ENCODE measurements at places on chromosomes 7 and 10.

DNA sequence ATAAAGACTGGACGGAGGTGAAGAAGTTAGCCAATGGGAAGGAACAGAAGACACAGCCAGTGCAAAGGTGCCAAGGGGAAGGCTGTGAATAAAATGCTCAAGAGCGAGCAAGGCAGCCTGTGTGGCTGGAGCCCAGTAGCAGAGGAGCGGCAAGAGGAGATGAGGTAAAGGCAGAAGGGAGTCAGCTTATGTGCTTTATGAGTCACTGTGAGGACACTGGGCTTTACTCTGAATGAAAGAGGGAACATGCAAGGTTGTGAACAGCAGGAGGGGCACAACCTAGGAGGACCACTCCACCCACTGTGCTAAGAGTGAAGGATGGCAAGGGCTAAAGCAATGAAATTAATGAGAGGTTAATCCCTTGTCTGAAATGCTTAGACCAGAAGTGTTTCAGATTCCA lies 129.0 kb upstream of the ODAD2 start:
- DNase-seq = no peak

- DNase-seq = no peak
Measured at GRCh38 chr7:98753989-98754479, 115.8 kb downstream of the TMEM130 start.

DNA sequence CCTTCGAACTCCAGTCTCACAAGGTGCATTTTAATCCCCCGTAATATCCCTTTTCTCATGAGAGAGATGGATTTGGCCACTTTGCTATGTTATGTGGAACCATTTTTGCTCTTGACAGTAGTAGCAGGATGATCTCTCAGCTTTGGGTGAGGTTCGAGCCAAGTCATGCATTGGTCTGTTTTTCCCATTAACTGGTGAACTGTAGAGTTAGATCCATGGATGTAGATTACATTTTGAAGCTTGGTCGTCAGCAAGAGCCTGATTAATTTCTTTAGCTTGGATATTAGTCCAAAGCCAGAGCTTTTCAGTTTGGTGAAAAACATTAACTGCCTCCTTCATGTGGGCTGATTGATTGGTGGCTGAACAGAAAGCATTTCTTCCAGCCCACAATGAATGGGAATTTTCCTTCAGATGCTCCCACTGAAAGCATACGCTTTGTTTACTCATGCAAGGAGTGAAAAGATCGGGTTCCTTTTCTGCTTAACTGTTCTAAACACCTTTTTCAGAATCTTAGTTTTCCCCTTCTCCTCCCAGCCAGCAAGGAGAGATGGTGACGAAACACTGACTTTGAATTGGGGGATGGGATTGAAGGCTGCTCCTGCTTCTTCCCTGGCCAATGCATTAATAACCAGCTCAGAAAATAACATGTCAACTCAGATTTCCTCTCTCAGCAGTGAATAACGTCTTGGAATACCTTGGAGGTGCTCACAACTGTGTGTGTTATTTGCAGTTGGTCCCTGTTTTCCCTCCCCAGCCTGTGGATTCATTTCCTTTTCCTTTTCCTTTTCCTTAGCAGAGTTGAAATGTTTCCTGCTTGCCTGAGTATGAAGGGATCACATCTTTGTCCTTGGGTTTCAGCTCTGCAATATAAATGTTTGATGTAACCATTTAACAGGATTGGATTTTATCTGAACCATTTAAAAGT lies 351.8 kb upstream of the FZD8 start:
- DNase-seq = no peak

GRCh38 chr7:70415179-70415972 lies 716.6 kb upstream of the GALNT17 start:
- DNase-seq = no peak

DNA sequence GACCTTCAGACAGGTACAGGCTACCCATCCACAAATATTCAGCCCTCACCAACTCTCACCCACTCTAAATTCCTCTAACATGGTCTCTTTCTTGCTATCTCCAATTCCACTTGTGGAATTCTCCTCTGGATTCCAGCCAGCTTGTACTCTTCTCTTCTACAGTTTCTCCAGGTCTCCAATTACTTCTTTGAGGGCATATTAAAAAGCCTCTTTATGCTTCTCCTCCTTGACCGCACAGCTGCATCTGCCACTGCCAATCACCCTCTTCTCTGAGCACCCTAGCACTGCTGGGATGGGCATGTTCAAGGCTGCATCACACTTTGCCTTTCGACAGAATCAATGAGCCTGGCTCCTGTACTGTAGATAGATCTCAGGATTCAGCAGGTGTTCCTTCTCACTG lies 101.5 kb upstream of the ANKRD1 start:
- no peak for DNase-seq

- DNase-seq = no peak
Measured at GRCh38 chr10:131464789-131465188, 153.3 kb upstream of the TCERG1L start.

GRCh38 chr10:94205396-94205831 lies 157.3 kb downstream of the NOC3L start:
- DNase-seq = no peak

GRCh38 chr10:28981007-28981406 lies 303.7 kb downstream of the BAMBI start:
- DNase-seq = no peak

DNA sequence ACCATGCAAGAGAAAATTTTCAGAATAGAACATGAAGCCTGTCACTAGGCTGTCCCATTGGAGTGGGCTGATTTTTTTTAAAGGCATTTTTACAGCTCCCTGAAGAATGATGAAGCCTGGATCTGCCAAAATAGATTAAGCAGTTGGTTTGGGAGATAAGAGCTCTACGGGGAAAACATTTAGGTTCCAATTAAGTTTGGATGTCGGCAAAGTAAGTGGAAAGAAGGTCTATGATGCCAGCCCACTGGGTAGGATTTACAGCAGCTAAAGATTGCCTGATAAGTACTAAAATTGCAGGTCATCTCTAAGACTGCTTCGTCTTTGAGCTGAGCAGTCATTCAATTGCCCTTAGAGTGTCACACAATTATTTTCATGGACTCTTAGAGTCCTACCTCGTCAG lies 939.2 kb upstream of the CELF2 start:
- DNase-seq = no peak

GRCh38 chr10:33484787-33485186 lies 150.3 kb upstream of the NRP1 start:
- DNase-seq = no peak

DNA sequence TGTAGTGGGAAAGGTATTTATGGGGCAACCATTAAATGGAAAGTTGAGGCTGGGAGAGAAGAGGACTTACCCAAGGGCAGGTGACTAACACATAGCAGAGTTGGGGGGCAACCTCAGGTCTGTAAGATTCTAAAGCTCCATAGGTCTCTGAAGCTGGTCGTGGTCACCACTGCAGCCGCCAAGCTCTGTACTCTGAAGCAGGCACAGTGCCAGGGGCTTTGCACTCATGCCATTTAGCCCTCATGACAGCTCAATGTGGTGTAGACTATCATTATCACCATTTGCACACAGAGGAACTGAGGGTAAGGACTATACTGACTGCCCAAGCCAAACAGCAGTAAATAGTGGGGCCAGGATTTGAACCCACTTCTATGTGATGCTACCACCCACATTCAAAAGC lies 32.5 kb upstream of the TMEM273 start:
- no peak for DNase-seq

DNA sequence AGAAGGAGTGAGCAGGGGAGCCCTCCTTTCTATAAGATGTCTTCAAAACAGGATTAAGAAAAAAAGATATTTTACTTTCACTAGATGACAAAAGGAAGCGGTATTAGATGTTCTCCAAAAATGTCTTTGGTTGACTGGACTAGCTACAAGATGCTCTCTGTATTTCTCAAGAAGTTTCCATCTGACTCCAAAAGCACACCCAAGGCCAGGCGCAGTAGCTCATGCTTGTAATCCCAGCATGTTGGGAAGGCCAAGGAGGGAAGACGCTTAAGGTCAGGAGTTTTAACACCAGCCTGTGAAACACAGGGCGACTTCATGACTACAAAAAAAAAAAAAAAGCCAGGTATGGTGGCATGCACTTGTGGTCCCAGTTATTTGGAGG lies 84.5 kb downstream of the PIP4K2A start:
- DNase-seq = no peak

- no peak for DNase-seq
Measured at GRCh38 chr7:311796-312195, 21.8 kb downstream of the FOXL3 start.

DNA sequence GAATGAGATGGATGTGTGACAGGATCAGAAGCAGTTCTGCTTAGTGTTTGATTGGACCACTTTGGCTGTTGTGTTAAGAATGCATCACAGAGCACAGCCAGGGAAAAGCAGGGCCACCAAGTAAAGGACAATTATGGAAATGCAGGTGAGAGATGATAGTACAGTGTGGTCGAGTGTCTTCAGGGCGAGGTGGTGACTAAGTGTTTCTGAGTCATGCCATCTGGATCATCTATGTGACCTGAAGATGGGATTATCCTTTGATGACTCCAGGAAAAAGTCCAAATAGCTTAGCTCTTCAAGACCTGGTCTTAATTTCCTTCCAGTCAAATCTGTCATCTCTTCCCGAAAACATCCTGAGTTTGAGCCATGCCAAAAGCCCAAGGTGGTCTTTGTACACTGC lies 523.2 kb upstream of the IGFBP3 start:
- DNase-seq = no peak

Data from neural crest cell (in vitro differentiated cells).